Brain microvascular endothelial cell (primary cell): ENCODE measurements at places on chromosomes 12 and 14.
A peak's percentile ranks its signal among the peaks of the same experiment; 100 is the strongest.

- no peak for DNase-seq
Observed at GRCh38 chr12:4287325-4288211, 14.0 kb downstream of the CCND2 start.

- DNase-seq, result no peak
Observed at GRCh38 chr14:34063042-34063441, 112.2 kb upstream of the EGLN3 start.

- no peak for DNase-seq
Observed at GRCh38 chr14:103535081-103535890, 6.3 kb downstream of the TRMT61A start.

GRCh38 chr14:34354556-34354955 is 107.5 kb downstream of the SPTSSA start:
- no peak for DNase-seq

DNA sequence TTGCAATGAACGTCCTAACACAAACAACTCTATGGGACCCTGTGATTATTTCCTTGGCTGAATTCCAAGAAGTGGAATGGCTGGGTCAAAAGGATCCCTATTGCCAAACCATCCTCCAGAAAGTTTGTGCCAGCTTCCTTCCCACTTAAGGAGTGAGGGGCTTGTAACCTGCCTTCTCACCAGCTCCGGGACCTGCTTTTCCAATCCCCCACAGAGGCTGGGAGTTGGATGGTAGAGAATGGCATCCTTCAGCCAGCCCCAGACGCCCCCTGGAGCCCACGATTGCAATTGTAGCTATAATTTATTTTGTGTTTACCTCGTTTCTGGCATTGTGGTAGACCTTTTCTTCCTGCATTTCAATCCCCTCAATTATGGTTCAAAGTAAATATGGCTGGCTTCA is 9.7 kb upstream of the ZDHHC22 start:
- DNase-seq, result no peak

DNA sequence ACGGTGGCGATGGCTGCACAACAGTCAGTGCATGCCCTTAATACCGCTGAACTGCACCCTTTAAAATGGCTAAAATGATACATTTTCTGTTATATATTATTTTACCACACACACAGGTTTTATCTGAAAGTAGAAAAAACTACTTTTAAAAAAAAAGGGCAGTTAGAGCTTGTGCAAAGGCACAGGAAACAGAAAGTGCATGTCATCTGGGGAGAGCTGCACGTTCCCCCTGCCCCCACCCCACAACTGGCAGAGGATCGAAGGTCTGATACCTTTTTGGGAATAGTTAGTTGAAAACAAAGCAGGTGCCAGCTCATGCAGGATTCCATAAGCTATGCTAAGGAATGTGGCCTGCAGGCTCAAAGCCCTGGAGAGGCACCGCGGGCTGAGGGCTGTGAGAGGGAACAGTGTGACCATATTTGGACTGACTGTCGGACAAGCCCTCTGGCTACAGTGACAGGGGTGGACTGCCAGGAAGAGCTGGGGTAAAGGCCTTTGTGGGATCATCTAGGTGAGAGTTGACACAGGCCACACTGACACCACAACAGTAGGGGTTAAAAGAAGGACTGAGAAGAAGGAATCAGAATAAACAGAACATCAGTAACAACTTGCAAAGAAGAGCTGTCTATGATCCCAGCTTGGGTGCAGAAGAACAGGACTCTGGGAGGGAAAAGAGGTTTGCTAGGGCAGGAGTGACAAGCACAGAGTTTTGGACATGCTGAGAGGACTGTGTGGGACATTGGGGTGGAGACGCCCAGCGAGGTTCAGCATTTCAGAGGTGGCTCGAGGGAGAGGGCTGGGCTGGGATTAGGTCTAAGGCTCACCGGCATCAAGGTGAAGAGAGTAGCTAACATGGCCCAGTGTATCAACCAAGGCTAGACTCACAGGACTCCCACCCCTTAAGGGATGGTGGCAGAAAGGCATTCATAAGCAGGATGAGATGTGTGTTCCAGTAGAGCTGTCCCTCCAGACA is 54.6 kb downstream of the ACTN1 start:
- no peak for DNase-seq

DNA sequence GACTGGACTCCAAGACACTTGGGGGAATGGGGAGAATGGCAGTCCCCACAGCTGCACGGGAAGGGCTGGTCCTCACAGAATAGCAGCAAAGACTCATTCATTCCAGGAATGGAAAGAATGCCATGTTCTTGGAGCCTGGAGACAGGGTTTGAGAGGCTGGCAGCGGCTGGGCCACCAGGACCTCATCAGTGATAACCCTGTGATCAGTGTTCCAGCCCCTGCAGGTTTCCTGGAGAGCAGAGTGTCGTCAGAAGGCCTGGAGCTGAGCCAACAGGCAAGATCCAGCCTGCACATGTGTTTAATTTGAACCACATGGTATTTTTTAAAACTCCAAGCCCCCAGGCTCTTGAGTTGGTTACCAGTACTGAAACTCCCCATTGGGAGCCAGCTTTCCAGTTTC is 11.3 kb downstream of the BDKRB1 start:
- DNase-seq, result peak; percentile 53

DNA sequence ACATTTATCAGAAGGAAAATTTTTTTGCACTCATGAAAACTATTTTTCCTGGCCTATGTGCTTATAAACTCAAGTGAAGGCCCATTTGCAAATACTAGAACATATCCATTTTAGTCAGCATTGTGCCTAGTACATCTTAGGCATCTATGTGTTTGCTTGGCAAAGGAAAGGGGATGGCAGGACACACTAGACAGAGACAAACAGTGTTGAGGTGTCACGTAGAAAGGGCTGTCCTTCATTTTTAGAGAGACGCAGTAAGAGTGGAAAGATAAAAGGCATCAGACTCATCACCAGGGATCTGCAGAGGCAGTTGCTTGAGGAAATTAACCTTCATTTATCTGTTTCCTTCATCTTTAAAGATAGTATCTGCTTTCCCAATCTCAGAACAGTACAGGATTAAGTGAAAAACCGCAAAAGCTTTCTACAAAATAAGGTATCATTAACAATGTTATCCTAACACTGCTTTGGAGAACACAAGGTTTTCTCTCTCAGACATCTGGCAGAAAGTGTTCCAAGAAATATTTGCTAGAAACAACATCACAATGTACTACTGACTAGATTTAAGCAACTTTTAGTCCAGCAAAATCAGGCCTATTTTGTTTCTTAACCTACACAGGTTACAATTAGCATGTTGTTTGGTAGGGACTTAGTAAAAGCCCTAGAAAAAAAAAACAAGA is 2.0 kb downstream of the YBX3 start:
- no peak for DNase-seq

- no peak for DNase-seq
Observed at GRCh38 chr14:22977684-22978486, 4.5 kb downstream of the AJUBA start.

DNA sequence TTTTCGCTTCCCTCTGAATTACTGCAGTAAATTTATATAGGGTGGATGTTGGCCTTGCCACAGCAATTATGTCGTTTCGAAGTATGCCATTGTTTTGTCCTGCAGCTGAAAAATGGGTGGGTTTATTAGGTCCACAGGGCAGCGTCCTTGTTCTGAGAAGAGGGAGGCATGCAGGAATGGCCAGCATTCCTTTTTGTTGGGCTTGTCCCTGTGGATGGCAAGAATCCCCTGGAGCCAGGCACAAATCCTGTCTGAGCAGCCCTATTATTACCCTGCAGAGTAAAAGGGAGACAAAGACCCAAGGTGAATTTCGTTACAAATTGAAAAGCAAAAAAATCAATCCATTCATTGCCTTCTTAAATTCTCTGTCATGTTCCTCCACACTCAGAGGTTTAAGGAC is 88.1 kb downstream of the CHST11 start:
- no peak for DNase-seq

DNA sequence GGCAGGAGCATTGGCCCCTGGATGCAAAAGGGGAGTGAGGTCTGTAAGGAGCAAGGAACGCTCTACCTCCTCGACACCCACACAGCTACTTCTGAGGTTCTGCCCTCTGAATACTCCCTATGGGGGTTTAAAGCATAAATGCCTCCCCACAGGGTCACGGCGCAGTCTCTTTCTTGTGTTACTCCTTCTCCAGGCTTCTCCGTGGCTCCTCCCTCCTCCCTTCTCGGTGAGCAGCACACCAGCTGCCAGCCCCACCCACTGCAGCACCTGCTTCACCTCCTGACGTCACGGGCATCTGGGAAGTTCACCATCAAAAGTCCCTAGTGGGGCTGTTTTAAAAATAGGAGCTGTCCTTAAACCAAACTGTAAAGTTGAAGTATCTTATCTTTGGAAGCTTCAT is 67.3 kb downstream of the SPTB start:
- no peak for DNase-seq

GRCh38 chr12:57343703-57344378 is 87.0 kb downstream of the R3HDM2 start:
- no peak for DNase-seq

GRCh38 chr12:16504200-16504599 is 101.8 kb downstream of the LMO3 start:
- DNase-seq, result no peak

DNA sequence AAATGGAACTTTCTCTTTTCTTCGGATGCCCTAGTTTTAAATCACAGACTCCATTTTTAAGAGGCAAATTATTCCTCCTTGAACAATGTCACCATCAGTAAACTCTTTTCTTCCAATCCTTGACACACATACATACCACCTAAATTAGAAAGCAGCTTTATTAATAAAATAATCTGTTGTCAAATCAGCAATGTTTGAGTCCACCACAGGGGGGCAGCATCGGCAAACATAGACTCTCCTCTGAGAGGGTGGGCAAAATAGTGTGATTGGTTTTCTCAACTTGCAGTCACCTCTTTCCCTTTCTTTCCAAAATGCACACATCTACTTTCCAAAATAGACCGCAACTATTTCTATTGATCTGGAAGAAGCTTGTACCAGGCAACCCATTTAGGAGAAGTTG is 438.4 kb upstream of the OR4E1 start:
- no peak for DNase-seq

DNA sequence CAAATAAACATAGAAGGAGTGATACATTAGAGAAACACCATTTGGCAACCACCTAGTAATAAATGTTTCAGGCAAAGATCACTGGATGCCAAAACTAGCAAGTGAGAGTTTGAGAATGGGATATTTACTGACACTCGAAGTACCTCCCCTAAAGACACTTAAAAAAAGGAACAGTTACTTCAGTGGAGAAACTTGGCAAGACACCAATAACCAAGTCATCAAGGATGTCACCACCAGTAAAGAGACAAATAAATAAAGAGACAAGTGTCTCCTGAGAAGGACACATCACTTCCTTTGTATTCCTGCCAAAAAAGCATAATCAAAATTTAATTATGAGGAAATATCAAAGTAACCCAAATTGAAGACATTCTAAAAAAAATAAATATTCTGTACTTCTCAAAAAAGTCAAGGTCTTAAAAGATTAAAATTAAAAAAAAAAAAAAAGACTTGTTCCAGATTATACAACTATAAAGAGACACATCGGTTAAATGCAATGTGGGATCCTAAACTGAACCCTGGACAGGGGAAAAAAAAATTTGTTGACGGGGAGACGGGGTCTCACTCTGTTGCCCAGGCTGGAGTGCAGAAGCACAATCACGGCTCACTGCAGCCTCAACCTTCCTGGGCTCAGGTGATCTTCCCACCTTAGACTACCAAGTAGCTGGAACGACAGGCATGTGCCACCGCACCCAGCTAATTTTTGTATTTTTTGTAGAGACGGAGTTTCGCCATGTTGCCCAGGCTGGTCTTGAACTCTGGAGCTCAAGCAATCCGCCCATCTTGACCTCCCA is 26.4 kb downstream of the TM7SF3 start:
- DNase-seq, result no peak

GRCh38 chr12:95548056-95548538 is 3.2 kb downstream of the USP44 start:
- no peak for DNase-seq

- no peak for DNase-seq
Observed at GRCh38 chr12:76007640-76008039, 23.9 kb downstream of the PHLDA1 start.

- no peak for DNase-seq
Observed at GRCh38 chr14:43735932-43736331, 771.2 kb downstream of the FSCB start.

- no peak for DNase-seq
Observed at GRCh38 chr12:114401328-114402083, 4.4 kb downstream of the TBX5 start.

DNA sequence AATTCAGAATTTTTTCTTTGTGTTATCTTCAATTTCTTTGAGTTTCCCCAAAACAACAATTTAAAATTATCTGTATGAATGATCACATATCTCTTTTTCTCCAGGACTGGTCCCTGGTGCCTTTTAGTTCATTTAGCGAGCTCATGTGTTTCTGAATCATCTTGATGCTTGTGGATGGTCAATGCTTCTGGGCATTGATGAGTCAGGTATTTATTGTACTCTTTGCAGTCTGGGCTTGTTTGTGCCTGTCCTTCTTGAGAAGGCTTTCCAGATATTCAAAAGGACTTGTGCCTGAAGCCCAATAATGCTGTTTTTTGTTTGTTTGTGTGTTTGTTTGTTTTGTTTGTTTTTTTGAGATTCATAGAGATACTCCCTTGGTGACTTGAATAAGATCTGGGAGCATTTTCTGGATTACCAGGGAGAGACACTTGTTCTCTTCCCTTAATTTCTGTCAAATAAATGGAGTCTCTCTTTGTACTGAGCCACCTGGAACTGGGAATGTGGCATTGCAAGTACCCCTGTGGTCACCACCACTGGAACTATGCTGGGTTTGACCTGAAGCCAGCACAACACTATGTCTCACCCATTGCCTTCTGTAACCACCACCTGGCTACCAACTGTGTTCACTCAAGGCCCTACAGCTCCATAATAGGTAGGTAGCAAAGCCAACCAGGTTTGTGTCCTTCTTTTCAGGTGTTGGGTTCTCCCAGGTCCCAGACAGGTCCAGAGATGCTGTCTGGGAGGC is 56.3 kb downstream of the SLC6A15 start:
- peak; percentile 32 for DNase-seq

DNA sequence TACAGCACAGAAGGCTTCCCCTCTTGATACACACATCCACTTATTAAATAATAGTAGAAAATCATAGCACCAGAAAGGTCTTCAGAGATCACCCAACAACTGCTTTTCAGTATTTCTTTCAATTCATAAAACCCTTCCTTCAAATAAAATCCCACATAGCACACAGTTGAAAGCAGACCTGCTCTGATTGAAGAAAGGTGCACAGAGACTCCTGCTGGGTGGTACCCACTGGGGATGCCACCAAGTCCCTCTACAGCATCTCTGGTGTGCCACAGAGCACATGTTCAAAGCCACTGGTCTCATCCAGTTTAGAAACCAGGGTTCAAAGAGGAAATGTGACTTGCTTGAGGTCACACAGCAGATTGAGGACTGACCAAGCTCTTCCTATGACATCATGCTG is 427.5 kb downstream of the BCL11B start:
- no peak for DNase-seq

DNA sequence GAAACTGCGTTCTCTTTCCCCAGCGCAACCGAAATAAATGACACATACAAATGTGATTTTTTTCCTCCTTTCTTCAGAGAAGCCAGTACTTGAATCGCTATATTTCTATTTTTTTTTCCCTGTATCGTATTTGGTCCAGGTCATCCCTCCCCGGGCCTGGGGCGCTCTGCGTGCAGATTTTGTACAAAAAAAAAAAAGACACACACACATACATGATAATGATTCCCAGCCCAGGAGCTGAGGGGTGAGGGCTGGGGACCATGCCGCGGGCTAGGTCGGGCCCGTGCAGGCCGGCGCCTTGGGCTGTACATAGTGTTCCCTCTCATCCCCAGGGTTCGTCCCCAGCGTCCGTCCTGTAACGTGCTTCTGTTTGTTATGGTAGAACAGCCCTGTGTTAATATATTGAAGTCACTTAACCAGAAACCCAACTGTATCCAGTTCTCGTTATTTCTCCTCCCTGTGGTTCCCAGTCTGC is 3.0 kb downstream of the HOXC9 start:
- no peak for DNase-seq

- DNase-seq, result no peak
Observed at GRCh38 chr12:128916425-128916824, 63.1 kb downstream of the GLT1D1 start.
